ENCODE measurements at places on chromosomes 3 and 15. TPM values are rescaled to one million over a fixed set of nuclear protein-coding genes. Genes with fewer than 3 reads are reported as not detected.

RHCG gene
- not detected for total RNA-seq

CCR8 gene
- total RNA-seq: 12.6 TPM

DVL3 gene
- 39.7 TPM for total RNA-seq

KLHL25 gene
- total RNA-seq: 5.7 TPM

GOLGA6L9 gene
- 0.91 TPM for total RNA-seq

CYP1A2 gene
- total RNA-seq: not detected

LMCD1 gene
- 1.1 TPM for total RNA-seq

DZIP1L gene
- not detected for total RNA-seq

CFAP20DC gene
- 1.7 TPM for total RNA-seq

RPL32 gene
- 1,883 TPM for total RNA-seq

PDZRN3 gene
- total RNA-seq: not detected

IQCF2 gene
- not detected for total RNA-seq

ZBTB20 gene
- total RNA-seq: 10.1 TPM

TIGIT gene
- 3.7 TPM for total RNA-seq

THSD4 gene
- total RNA-seq: not detected

SLTM gene
- 130 TPM for total RNA-seq

Data from T-helper 2 cell treated with Interferon-gamma antibody and Interleukin-4, amounts not matched to agents 100 ng/mL and 5 ng/mL, for 36 hours (primary cell).